ENCODE measurements at places on chromosomes 3 and 15.

DNA sequence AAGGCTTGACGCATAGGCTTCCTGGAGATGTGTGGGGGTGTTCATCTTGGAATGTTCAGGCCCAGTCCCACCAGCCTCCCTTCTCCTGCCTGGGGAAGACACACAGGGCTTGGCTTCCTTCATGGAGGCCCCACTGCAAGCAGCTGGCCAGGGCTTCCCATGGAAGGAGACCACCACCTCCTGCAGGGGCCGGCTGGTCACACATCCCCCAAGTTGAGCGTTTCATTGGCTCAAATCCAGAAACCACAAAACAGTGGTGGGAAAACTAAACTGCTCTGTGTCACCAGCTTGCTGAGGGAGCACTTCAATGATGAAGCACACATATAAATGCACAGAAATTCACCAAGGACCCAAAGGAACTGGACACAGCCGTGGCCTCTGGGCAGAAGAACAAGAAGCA lies 8.3 kb downstream of the IQSEC1 start:
- no peak for DNase-seq

DNA sequence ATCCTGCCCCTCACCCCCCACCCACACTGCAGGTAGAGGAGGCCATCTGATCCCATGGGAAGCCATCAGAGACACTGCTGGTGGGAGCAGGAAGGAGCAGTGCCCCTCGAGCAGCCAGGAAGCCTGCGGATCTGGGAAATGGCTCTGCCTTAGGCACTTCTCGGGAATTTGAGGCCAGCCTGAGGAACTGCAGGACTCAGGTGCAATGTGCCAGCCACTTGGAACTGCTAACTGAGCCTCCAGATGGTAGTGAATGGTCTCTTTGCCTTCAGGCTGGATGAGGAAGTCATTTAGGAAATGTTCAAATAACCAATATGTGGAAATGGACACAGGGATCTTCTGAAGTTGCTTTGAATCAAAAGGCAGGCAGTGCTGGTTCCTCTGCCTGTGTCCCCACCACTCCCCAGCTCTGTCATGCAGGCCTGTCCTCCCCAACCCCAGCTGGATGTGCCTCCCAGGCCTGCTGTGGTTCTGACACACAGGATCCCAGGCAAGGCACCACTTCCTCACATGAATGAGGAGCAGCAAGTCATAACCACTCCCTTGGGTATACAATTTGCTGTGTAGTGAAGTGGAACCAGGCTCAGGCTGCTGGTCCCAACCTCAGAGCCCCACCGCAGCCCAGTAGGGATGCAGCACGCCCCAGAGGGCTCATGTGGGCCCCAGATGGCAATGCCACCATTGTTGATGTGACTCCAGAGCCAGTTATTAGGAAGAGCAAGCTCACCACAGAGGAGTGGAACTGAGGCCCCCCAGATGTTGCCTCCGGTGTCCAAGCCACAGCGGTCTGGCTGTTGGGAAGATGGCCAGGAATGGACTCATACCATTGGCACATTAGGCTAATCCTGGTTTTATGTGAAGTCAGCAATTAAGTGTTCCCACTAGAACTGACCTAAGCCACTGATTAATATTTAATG lies 46.5 kb upstream of the LIMD1 start:
- no peak for DNase-seq

DNA sequence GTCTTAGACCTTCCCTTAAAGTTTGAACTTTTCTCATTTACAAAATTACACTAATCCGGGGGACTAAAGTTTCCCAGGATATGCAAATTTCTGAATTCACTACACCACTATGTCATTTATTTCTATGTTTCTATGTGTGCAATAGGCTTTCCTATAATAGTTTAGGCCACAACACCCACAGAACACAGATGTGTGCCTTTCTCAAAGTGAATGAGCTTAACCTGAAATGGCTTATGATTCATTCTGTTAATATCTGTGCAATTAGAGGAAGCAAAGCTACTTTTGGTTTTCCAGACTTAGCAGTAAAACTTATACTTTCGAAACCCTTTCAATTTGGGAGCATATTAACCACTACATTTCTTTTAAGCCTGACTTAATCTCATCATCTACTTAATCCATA lies 748.1 kb downstream of the GBE1 start:
- no peak for DNase-seq

- no peak for DNase-seq
Measured at GRCh38 chr3:135756106-135756668, 209.3 kb upstream of the PPP2R3A start.

DNA sequence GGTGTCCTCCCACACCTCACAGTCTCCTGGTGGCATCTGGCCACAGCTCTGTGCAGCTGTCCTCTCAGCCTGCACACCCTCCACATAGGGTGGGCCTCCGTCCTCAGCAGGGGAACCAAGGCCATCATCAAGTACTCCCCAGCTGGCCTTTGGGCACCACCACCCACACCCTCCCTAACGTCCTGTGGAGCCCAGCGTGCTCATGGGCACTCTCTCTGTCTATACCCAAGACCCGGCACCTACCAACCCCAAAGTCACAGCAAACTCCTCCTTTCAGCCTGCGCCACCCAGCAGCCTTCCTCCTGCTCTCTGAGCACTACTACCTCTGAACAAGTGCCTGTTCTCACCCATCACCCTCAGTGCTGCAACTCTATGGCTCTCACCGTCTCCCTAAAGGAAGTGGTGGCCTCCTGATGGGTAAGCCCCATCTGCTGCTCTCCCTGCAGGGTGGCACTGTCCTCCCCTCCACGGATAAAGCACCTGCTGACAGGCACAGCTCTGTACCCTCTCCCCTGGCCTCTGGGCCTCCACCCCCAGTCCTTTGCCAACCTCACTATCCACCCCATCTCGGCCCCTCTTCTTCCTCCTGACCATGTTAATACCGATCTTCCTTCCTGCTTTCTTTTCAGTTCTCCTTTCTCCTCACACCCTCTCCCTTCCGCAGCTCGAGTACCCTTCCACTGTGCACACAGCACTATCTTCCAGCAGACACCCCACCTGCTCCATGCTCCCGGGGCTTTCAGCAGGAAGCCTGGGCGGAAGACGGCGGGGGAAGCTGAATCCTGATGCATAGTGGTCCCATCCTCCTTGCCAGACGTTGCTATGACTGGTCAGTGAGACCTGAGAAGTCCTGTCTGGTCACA lies 31.5 kb downstream of the SLC41A3 start:
- DNase-seq = no peak

DNA sequence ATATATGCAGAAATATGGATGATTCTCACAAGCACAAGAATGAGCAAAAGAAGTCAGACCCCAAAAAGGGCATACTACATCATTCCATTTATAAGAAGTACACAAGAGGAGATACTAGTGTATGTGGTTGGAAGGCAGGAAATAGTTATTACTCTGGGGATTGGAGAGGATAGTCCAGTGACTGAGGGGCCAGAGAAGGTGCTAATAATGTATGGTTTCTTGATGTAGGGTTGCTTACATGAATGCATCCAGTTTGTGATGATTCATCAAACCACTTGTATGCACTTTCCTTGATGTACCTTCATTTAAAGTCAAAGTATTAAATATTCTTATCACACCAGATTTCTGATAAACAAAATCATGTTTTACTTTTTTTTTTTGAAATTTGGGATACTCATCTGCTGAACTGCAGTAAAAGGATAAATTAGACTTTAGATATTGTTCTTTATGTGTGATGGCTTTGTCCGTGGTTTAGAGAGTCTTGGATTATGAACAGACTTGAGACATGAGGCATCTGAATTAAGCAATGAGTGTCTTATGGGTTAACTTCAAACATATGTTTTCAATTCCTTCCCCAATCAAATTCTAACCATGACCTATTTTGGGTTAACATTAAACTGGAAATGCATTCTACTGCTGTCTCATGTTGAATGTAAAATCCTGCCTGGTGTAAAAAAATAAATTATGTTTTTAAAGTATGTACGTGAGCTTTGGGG lies 171.2 kb downstream of the SEMA6D start:
- DNase-seq = no peak

DNA sequence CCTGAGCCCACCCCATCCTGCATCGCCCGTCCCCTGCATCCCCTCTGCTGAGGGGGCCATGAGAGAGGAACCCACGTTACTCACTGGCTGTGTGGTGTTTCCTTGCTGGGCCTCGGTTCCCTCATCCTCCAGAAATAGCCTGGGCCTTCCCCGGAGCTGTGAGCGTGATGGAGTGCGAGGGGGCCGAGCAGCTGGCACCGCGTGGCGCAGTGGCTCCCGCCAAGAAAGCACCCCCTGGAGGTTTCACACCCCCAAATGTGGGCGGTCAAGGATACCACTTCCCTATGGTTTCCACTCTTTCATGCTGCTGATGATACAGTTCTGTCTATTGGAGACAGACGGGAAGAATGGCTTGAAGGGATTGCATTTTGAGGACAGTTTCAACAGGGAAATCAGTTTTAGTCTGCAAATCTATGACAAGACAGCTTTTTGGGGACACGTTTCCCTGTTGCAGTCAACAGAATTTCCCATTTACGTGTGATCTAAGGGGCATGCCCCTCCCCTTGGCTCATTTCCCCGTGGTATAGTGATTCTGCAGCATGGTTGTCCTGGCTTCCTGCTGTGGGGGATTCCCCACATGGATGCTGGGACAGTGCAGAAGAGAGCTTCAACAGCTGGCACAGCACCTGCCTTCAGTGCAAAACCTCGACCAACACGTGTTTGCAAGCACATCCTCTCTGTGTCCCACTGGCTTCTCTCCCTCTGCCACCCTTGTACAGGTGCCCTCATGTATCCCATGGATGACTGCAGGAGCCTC lies 377.5 kb downstream of the LRTM1 start:
- DNase-seq = no peak

GRCh38 chr3:142738396-142738795 lies 14.6 kb downstream of the TRPC1 start:
- no peak for DNase-seq

GRCh38 chr3:43638594-43639447 lies 17.0 kb upstream of the ANO10 start:
- DNase-seq = peak; percentile 5

DNA sequence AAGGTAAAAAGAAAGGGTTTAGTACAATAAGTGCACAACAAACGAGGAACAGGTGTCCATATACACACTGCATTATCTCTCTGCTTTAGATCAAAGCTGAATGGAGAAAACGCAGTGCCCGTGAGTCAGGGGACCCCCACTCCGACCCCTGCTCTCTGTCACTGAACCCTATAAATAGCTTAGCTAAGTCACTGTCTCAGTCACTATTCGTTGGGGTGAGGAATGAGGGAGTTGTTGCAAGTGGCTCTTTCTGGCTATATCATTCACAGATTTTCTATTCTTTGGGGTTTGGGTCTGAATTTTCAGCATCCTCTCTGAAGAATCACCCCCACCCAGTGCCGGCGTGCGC lies 458 bp upstream of the STAC start:
- DNase-seq = no peak

DNA sequence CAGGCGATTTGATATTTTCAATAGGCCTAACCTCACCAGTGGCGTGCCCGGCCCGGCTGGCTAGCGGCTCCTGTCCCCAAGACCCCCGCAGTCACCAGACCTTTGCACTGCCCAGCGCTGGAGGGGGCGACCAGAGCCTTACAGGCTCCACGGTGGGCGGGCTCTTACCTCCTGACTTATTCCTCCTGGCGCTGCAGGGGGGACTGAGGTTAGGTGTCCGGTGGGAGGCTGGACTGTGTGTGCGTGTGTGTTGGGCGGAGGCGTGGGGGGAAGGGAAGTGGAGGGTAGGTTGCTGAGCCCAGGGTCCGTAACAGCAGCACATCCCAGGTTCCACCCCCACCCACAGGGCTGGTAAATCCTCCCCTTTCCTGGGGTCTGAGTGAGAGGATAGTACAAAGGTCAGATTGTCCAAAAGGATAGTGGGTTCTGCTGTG lies 27.5 kb upstream of the THRB start:
- no peak for DNase-seq

GRCh38 chr15:82943176-82943575 lies 9.3 kb downstream of the HOMER2 start:
- no peak for DNase-seq

GRCh38 chr15:40217166-40217824 lies 21.6 kb upstream of the PAK6 start:
- peak; percentile 25 for DNase-seq
